ENCODE measurements at places on chromosomes 6 and 20.

DNA sequence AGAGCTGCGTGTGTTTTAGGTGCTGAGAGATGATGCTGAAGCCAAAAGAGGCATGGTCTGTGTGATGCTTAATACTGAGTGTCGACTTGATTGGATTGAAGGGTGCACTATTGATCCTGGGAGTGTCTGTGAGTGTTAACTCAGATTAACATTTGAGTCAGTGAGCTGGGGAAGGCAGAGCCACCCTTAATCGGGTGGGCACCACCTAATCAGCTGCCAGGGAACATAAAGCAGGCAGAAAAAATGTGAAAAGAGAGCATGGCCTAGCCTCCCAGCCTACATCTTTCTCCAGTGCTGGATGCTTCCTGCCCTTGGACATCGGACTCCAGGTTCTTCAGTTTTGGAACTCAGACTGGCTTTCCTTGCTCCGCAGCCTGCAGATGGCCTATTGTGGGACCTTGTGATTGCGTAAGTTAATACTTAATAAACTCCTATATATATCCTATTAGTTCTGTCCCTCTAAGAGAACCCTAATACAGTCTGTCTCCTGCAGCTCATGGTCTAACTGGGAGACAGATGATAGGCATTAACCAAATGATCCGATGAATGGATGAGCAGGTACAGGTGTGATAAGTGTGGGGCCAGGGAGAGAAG, 91.6 kb downstream of the TFAP2C start:
- DNase-seq: no peak

DNA sequence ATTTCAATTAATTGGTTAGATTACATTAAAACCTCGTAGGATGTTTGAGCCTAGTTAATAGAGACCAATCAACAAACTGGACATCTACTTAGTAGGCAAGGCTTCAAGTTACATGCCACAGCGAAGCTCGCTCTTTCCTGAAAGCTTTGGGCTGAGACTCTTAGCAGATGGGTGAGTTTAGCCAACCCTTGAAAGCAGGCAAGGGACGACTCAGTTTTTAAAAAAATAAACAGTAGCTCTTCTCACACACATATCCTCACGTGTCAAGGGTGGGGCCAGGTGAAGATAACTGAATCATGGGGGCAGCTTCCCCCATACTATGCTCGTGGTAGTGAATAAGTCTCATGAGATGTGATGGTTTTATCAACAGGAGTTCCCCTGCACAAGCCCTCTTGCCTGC, 775 bp downstream of the MTFR2 start:
- DNase-seq: no peak

DNA sequence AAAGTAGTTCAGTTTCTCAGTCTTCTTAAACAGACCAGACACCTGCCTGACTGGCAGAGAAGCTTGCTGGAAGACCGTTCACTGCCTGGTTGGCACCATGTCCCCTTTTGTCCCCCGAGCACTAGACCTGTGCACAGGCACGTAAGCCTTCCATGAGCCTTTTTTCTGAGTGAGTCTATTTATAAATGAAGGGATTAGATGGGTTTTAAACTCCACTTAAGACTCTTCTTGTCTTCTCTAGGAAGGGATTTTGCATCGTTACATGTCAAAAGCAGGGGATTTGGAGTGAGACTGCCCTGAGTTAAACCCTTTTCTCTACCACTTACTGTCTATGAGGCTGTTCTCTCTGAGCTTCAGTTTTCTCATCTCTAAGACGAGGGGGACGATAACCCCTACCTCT, 37.6 kb downstream of the STK35 start:
- no peak for DNase-seq

GRCh38 chr6:133286765-133287164, 45.6 kb downstream of the EYA4 start:
- DNase-seq: no peak

- DNase-seq: no peak
Measured at GRCh38 chr6:109961611-109962041, 16.5 kb upstream of the GPR6 start.

GRCh38 chr20:39880890-39881289, 808.1 kb downstream of the MAFB start:
- DNase-seq: no peak

- DNase-seq: no peak
Measured at GRCh38 chr6:57265755-57266221, 43.7 kb upstream of the RAB23 start.

DNA sequence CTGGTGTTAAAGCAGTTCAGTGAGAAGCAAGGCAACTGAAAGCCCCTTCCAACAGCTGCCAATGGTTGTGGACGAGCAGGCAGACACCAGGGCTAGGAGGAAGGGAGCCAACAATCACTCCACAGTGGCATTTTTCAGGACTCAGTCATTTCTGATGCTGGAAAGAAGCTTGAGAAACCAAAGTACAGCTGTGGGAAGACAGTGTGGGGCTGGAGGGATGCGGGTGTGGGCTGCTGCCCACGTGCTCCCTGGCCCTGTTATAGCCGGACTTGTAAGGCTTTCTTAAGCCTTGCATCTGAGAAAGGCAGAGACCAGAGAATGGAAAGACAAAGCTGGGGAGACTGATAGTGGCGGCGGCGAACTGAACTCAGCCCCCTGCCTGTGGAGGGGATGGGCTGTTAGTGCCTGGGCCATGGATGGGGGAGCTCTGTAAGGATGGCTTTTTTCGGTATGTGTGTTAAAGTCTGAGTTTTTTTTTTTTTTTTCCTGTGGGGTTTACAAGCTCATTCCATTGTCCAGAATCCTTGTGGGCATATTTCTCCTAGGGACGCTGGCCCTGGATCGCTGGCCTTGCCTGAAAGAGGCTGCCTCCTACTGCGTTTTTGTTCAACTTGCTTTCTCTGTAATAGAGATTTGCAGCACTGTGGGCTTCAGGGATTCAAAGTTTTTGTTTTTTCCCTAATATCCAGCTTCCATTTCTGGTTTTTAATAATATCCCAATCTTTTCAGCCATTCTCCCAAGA, 91.7 kb downstream of the GJA10 start:
- DNase-seq: no peak

DNA sequence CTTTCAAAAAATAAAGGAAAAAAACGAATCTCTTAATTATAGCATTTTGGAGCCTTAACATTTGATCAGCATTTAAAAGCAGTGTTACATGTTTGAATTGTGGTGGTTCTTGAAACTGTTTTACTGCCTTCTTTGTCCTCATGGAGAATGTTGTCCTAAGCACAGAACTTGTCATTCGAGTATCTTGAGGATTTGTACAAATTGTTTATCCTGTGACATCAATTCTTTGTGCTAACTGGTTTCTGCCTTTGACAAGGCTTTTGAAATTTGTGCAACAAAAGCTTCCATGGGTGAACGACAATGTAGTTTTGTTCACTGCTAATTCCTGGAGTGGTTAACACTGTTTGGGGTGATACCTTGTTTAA, 130.8 kb downstream of the SCAF8 start:
- DNase-seq: no peak

GRCh38 chr6:169990095-169991030, 238.9 kb downstream of the ERMARD start:
- DNase-seq: peak; percentile 74

GRCh38 chr6:51842061-51842803, 245.2 kb downstream of the PKHD1 start:
- no peak for DNase-seq

DNA sequence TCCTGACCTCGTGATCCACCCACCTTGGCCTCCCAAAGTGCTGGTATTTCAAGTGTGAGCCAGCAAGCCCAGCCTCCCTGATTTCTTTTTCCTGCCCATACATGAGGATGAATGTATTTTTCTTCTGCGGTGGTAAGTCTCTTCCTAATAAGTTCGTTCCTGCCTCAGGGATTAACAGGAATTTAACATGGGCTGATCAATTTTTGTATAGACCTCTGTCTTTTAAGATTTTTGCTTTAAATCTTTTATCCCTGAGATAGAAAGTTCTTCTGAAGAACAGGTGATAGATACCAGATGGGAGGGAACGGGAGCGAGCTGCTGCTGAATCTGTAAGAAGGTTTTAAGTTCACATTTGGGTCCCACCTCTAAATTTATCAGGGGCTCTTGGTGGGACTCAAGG, 7.0 kb upstream of the ZNFX1 start:
- no peak for DNase-seq

DNA sequence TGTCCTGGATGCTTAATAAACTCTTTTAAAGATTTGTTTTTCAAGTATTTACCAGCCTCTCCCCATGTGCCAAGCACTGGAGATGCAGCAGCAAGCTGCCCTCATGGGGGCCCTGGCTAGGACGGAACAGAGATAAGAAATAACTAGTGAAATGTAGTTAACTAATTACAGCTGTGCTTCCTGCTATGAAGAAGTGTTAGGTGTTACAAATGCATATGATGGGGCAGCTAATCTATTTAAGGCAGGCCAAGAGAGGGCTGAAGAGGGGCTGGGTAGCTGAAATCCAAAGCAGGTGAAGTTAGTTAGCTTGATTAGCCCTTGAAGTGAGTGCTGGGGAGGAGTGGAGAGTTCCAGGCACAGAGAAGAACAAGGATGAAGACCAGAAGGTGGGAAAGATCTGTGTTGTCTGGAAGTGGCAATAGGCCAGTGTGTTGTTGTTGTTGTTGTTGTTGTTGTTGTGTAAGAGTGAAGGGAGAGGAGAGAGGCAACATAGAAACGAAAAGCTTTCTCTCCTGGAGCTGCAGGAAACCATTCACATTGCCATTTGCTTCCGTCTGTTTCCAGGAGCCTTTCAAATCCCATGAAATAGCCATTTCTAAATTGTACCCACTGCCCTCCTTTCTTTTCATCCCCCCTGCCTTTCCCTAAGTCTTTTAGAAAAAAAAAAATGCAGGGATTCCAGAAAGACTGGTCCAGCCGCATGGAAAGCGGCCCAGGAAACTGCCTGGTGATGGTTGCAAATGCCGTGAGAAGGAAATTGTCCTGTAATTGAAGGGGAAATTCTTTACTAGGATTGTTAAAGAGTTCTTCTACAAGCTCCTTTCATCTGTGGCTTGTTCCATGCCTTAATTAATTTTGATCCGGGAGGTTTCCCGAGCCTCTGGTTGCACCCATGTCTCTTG, 119.6 kb downstream of the TFAP2C start:
- no peak for DNase-seq

- no peak for DNase-seq
Measured at GRCh38 chr6:24859608-24860200, 61.0 kb upstream of the ARMH2 start.

- no peak for DNase-seq
Measured at GRCh38 chr20:50455656-50456451, 54.3 kb upstream of the PTPN1 start.

GRCh38 chr20:41171736-41172295, 34.5 kb downstream of the PLCG1 start:
- DNase-seq: no peak

DNA sequence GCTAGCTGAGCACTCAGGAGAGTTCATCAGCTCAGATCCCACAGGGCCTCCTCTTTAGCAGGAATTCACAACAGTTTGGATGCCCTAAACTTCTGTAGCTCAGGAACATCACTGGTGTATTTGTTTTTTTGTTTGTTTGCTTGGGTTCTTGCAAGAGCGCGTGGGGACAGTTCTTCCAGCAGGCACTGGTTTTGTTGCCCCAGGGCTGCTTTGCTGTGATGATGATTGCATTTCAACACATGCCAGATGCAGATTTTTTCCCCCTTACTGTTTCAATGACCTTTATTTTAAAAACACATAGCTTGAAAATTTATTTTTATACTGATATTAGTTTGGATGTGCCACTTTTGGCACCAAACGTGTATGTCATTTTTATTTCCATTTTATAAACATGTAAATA, 77.1 kb downstream of the DHX35 start:
- no peak for DNase-seq

DNA sequence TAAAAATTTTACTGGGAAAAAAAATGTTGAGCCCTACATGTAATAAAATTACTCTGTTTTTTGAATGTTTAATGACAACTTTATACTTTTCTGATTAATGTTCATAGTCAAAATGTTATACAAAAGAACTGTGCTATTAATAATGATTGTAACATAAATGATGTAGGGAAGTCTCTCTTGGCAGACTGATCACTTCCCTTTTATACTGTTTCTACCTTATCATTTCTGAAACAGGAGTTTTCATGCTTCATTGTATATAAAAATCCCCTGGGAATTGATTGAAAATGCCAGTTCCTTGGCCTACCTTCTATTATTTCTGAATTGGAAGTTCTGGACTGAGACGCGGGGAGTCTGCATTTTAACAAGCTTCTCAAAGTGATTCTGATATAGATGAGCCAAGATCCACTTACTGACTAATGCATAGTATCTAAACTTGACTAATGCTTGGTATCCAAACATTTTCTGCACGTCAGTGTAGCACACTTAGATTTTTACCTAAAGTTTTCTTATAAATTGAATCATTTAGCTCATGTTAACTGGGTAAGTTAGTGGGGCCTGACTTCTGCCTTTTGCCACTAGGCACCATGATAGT, 7.2 kb upstream of the HDAC2 start:
- no peak for DNase-seq

- no peak for DNase-seq
Measured at GRCh38 chr6:71310261-71310660, 21.6 kb downstream of the OGFRL1 start.

- peak; percentile 53 for DNase-seq
Measured at GRCh38 chr20:56454754-56455153, 13.7 kb upstream of the RTF2 start.

- DNase-seq: no peak
Measured at GRCh38 chr6:81623106-81623759, 129.2 kb downstream of the TENT5A start.

DNA sequence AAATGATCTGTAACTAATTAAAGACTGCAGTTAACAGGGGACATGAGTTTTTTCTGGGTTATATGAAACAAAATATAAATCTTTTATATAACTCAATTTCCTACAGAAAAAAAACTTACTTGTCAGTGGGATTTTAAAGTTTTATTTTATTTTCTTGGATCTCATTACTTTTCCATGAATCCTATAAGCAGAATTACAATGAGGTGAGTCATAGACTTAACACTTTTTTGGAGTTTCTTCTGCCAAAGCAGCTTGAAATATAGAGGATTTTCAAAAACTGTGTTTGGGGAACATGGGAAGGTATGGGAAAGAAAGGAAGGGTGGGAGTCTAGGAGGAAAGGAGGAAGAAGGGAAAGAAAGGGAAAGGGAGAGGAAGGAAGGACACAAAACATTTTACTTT, 130.7 kb downstream of the AIG1 start:
- no peak for DNase-seq

GRCh38 chr20:46557231-46557956, 6.9 kb upstream of the OCSTAMP start:
- no peak for DNase-seq

- no peak for DNase-seq
Measured at GRCh38 chr6:21522797-21523456, 70.6 kb upstream of the SOX4 start.

DNA sequence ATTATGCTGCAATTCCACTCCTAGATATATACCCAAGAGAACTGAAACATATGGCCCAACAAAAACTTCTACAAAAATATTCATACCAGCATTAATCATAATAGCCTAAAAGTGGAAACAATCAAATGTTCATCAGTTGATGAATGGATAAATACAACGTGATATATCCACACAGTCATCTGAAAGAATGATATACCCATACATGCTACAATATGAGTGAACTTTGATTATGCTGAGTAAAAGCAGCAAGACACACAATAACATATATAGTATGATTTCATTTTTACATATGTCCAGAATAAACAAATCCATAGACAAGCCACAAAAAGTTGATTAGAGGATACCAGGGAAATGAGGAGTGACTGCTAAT, 30.7 kb downstream of the CDK19 start:
- no peak for DNase-seq
